ENCODE measurements at places on chromosomes 7 and 10.

GRCh38 chr7:44565795-44566559, 7.7 kb downstream of the DDX56 start:
- no peak for DNase-seq

- no peak for DNase-seq
These were observed 388.3 kb upstream of the ETV1 start for GRCh38 chr7:14377646-14378266.

DNA sequence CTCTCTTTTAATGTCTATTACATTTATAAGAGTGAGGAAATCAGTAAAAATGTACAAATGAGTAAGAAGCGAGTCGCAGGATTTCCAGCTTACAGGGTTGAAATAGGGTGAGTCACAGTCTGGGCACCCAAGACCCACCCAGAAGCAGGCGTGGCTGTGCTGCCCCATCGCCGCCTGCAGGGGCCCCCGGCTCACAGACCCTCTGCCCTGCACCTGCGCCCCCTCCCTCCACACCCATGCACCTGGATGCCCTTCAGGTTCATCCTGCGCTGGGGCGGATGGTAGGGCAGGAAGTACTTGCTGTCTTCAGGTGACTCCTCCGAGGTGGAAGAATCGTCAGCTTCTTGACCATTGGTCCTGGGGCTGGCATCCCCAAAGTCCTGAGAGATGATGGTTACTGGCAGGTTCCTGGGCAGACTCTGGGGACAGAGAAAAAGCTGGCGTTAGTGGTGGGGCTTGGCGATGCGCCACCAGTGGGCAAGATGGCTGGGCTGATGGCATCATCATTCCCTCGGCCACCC, 90.2 kb upstream of the GNA12 start:
- DNase-seq, result no peak

DNA sequence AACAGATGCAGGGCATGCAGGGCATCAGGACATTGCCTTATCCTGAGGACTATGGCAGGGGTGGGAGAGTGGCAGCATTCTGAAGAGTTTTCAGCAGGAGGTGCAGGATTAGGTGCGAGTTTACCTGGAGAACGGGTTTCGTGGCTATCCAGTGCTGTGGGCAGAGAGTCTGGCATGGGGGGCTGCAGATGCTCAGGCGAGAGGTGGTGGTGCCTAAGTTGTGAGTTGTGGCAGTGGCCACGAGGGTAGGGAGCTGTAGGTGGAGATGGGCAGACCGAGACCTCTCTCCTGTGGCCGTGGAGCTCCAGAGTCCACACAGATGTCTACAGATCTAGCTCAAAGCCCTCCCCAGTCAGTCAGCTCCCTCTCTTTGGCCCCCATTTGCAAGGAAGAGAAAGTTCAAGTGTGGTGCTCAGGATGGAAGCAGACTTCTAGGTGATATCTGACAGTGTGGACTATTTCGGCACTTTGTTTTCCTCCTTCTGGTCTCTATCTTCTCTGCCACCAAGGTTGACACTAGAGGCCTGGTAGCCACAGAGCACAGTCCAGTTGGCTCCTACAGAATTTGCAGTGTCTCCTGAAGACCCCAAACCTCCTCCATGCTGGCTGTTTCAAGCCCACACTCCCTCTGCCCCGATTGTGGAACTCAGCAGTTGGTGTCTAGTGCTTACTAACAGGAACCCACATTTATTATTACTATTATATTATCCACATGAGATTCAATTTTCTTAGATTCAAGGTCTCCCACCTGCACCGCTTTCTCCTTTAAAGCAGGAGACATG, 955.7 kb upstream of the ZNF722 start:
- DNase-seq, result no peak

DNA sequence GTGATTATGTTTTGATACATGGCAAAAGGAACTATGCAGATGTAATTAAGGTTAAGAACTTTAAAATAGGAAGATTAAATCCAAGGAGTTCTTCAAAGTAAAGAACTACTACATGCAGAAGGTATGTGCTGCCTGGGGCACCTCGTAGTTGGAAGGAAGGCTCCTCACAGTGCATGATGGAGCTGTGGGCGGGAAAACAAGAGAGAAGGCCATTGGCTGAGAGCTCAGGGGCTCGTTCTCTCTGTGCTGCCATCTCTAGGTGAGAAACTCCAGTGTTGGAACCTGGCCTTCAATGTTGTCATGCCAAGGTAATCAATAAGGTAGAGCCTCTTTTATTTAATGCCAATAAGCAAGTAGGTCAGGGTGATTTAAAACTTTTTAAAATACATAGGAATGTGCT, 391.4 kb upstream of the ETV1 start:
- no peak for DNase-seq

DNA sequence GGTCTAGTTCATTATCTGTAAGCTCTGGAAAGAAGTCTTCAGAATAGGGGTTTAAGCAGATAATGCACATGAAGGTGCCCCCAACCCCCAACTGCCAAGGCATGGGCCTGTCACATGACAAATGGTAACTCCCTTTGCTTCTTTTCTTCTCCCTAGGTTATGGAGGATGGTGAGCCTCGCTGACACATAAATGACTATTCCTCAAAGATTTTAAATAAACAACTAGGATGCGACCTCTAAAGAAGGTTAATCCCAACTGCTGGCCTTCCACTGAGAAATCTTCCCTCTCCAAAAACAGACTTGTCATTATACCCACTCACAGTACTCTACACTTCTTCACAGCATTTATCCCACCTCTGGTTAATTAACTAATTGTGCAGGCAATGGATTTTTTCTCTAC, 75.7 kb upstream of the FAM133B start:
- DNase-seq, result no peak

- DNase-seq, result no peak
These were observed 30.3 kb upstream of the GRB10 start for GRCh38 chr7:50812841-50813475.

GRCh38 chr10:129730272-129730992, 233.6 kb downstream of the EBF3 start:
- no peak for DNase-seq

- DNase-seq, result no peak
These were observed 21.1 kb downstream of the KNDC1 start for GRCh38 chr10:133180965-133181639.

DNA sequence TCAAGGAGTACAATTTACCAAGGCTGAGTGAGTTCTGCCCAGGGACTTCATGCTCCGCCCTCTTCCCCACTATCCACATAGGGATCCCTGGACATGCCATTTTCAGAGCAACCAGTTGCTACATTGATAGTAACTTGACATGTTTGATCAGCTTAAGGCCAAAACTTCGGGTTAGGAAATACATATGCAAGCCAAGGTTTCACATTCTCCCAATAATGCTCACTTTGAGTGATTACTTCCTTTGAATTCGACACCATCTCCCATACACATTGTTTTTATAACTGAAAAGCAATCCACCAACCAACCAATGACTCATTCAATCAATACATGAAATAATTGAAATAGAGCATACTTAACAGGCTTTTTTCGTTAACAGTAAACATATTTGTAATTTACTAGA, 137.9 kb downstream of the GLI3 start:
- DNase-seq, result no peak

GRCh38 chr10:132883391-132883881, 58.9 kb downstream of the CFAP46 start:
- DNase-seq, result no peak

DNA sequence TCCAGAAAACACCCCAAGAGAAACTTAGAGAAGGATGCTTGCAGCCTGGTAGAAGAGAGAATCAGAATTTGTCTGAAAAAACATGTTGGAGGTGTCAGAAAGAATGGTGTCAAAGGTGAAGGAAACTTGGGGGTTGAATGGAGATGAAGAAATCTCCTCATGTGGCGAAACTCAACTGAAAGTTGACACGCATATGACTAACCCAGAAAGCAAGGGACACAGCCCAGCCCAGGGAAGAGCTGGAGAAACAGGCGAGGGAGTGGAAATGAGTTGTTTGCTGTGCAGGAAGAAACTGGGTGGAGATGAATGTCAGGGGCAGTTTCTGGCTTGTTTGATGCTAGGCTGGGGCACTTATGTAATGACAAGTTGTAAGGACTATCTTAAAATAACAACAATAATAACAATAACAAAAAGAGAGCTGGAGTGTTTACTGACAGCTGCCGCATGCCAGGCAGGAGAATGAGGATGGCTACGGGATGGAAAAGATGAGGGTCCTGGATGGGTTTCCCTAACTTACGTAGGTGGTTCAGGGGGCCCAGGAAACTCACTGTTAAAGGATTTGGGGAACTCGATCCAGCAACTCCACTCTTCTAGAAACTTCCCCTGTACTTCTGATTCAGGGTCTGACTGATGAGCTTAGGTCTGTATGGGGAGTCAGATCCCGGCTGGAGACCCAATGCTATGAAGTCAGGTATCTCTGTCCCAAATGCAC, 57.4 kb downstream of the MAP3K8 start:
- DNase-seq, result no peak

GRCh38 chr7:138115047-138115446, 38.8 kb downstream of the AKR1D1 start:
- DNase-seq, result no peak

Measured in NCI-H187 (cell line).